ENCODE measurements at places on chromosomes 1 and 21. TPM values are rescaled to one million over a fixed set of nuclear protein-coding genes. Genes with fewer than 3 reads are reported as not detected.

The NTNG1 gene
- 28.2 TPM for polyA plus RNA-seq

The AMY1A gene
- polyA plus RNA-seq: 0.40 TPM

DNA sequence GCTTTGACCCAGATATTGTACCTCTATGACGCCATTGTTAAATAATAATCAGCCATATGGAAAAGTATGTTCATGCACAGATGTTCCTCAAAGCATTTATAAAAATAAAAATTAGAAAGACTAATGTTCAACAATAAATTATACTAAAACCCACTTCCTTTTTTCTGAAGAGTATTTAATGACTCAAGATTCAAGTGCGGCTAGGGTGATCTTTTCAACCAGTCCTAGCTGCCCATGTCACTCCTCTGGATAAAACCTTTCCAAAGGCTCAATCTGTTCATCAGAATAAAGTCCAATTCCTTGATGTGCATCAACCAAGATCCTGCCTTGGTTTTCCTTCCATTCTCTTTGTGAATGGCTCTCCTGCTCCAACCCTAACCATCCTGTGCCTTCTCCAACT is 292.0 kb downstream of the VAV3 start:
- no peak for DNase-seq

DNA sequence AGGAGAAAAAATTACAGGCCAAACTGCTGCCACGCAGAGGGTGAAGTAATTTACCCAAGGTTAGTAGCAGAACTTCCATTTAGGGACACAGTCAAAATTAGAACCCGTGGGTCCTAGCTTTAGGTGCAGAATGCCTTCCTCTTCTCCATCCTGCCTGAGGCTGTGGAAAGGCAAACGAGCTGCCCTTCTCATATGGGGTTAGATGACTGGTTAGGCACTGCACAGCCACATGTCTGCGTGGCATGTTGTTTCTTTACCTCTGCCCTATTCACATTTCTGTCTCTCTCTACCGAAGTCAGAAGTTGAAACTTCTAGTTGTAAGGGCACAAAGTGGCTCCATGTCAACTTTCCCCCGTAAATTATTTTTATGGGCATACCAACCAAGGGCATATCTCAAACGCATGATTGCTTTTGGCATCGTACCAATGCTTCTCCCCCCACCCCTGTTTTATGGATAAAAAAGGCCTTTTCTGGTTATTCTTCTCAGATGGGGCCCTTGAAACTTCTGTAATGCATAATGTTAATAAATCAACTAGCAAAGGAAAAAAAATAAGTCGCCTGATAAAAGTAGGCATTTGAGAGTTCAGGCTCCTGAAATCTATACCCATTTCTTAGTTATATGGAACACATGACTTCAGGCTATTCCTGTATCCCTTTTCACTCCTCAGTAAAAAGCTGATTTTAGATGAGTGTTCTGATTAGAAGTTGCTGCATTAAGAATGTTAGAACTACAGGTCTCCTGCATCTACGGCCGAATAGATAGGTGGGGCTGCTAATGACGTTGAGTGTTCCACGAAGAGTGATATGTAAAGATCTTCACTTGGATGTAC is 139.6 kb upstream of the NRIP1 start:
- peak; percentile 61 for DNase-seq

The S100A3 gene
- polyA plus RNA-seq: not detected

- no peak for DNase-seq
Observed at GRCh38 chr1:236471653-236472052, 52.1 kb upstream of the LGALS8 start.
